ENCODE measurements at places on chromosomes 13 and 19. TPM values are rescaled to one million over a fixed set of nuclear protein-coding genes. Genes with fewer than 3 reads are reported as not detected.
A peak's percentile ranks its signal among the peaks of the same experiment; 100 is the strongest.

Gene RFPL4A
- not detected for total RNA-seq

Gene ZNF230
- total RNA-seq, result 3.6 TPM

DNA sequence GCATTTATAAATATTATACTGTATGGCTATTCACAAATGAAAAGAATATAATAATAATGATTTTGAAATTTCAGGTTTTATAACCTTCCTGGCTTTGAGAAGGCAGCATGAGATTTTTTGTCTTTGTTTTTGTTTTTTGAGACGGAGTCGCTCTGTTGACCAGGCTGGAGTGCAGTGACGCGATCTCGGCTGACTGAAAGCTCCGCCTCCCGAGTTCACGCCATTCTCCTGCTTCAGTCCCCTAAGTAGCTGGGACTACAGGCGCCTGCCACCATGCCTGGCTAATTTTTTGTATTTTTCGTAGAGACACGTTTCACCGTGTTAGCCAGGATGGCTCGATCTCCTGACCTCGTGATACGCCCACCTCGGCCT, 64.1 kb downstream of the ZNF429 start:
- DNase-seq, result peak; percentile 86

- no peak for DNase-seq
Observed at GRCh38 chr13:89862011-89862690, 1485.3 kb upstream of the MIR17HG start.

DNA sequence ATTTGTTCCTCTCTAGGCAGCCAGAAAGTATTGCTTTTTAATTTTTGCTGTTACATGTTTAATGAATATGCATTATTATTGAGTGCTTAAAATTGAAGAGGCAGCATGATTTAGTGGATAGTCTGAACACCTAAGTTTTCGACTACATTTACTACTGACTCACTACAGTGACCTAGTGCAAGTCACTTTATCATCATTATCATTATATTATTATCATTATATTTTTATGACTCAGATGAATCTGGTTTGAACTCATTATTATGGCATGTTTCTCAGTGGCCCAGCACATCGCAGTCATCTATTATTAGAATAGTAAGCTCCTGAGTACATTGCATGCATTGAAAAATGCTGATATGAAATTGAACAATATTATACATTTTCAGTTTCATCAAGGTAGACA, 351.2 kb upstream of the PRR20A start:
- DNase-seq, result no peak
